Activated CD8-positive, alpha-beta memory T cell treated with anti-CD3 and anti-CD28 coated beads for 4 hours (primary cell): ENCODE measurements at places on chromosomes 6 and 20.
A peak's percentile ranks its signal among the peaks of the same experiment; 100 is the strongest.

DNA sequence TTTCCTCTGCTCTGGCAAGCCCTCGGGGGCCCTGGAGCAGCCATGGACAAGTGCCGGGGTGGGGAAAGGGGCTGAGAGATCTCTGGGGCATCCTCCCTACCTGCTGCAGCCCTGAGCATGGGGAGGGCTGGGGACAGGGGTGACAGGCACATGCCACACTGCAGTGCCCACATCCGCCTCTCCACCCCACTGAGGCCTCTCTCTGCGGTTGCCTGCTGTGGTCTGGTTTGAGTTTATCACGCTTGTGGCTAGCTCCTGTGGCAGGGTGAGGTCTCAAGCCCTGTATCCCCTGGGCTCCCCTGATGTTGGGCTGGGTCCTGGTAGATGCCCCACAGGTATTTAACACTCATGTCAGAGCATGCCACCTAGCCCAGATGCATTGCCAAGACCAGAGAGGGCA lies 52.9 kb upstream of the MLN start:
- peak; percentile 40 for DNase-seq

DNA sequence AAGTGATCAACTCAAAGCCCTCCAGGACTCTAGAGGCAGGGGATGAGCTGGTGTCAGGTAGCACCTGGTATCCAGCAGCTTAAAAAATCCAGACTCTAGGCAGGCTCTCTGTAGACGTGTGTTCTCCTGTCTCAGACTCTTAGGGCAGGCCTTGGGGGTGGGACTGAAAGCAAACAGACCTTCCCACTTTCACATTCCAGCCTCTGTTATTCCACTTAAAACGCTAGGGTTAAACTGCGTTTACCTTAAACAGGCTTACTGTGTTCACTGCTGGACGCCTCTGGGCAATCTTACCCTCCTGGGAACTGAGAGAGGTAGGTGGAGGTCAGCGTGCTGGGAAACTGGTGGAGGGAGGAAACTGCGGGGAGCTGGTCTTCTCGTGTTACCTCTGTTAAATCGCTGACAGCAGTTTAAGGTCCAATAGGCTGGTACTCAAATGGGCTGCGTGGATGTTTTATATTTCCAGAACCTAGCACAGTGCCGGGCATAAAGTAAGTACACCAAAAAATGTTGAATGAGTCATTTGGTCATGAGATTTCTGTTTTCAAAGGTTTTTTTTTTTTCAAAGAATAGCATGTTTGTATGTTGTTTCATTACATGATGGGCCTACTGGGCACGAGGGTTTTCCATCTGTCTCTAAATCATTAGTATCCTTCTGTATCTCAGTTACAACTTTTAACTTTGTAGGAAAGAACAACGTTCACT lies at the start of gene GCNT2:
TSS of gene GCNT2 (plus strand) at position 248 of the 705 bp plus-strand sequence. CDS start 7,561 bp downstream, outside the sequence.
- no peak for DNase-seq

DNA sequence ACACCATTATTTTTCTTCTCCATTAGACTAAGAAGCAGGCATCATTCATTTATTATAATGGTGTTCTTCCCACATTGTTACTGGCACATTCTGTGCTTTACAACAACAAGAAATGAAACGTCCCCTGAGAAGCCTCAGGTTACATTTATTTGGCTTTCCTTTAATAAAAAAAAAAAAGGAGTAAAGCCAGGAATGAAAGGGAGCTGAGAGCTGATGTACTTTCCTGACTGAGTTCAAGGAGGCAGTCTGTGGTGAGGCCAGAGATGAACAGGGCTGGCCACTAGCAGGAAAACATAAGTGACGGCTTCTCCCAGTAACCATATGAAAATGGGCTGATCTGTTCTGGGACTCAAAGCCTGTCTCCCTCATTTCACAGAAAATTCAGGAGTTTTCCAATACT lies 742.1 kb downstream of the MAFB start:
- no peak for DNase-seq

GRCh38 chr6:17156966-17157365 lies 55.1 kb downstream of the STMND1 start:
- DNase-seq, result no peak

DNA sequence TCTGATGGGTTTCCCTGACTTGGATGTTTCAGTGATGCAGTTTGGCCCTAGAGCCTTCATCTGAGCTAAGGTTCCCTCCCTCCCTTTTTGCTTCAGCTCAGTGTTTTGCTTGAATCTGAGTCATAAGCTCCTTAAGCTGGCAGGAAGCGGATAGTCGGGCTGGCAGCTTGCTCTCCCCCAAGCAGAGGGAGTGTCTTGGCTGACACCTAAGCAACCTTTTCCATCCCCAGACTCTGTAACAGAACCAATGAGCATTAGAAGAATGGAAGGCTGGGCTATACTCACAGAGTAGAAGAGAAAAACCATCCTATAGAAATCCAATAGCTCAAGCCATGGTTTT lies 98.3 kb downstream of the HAO1 start:
- no peak for DNase-seq

DNA sequence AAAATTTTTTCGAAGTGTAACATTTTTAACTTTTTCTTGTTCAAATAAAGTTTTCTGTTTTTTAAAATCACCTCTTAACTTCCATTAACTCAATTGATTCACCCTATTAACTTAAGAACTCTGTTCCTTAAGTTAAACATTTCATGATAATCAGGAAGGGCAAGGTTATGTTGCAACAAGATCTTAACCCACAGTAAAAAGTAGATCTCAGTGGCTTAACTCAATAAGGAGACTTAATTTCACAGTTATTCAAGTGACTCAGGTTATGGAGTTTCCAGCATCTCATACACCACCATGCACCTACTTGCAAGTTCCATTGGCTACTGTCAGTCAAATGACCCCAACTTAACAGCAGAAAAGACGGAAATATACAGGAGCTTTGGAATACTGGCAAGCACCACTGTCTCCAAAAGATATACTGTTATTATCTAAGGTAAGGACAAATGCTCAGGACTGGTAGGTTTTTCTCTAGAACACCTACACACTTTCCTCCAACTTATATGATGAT lies 11.2 kb downstream of the HLA-DQB1 start:
- no peak for DNase-seq
